ENCODE measurements at places on chromosomes 2 and 18.

GRCh38 chr2:219510512-219511135 lies 3.7 kb upstream of the ASIC4 start:
- DNase-seq, result no peak

DNA sequence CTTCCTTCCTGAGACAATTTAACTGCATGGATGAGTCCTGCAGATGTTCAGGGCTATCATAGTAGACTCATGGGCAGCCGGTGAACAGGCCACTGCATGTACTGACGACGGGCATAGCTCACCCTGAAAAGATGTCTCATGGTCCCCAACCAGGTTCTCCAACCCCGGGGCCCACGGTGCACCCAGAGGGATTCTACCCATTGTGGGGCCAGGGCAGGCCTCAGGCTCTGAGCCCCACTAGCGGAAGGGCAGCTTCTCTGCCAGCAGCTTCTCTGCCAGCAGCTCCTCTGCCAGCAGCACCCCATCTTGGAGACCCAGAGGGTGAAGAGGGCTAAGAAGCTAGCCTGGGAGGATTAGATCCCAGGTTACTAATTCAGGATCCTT lies 3.2 kb upstream of the CNNM4 start:
- no peak for DNase-seq

- peak; percentile 46 for DNase-seq
Observed at GRCh38 chr2:173076581-173077345, 1.1 kb downstream of the MAP3K20 start.

GRCh38 chr2:148552675-148553331 lies 91.7 kb upstream of the EPC2 start:
- no peak for DNase-seq

- DNase-seq, result no peak
Observed at GRCh38 chr2:119323459-119323858, 43.2 kb downstream of the C2orf76 start.

DNA sequence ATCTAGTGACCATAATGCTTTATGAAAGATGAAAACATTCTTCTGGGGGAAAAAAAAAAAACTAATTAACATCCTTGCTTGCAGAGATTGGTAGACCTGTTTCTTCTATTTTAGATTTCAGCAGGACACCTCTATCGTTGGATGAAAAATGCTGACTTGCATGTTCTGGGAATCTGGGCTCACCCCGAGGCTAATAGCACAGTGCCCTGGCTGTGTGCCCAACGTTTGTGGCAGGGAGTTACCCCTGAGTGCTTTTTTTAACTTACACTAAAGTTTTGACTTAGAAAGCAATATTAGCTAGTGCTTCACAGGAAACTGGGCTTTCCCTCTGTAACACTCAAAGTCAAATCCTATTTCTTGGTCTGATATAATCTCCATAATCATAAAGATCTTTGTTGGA lies 233.2 kb downstream of the SLC8A1 start:
- no peak for DNase-seq

GRCh38 chr2:8676191-8676920 lies 5.5 kb upstream of the ID2 start:
- DNase-seq, result no peak

All from RKO (cell line).